ENCODE measurements at places on chromosomes 12 and 14.
A peak's percentile ranks its signal among the peaks of the same experiment; 100 is the strongest.

GRCh38 chr14:70988452-70988851 is 81.2 kb downstream of the PCNX1 start:
- DNase-seq, result peak; percentile 47

DNA sequence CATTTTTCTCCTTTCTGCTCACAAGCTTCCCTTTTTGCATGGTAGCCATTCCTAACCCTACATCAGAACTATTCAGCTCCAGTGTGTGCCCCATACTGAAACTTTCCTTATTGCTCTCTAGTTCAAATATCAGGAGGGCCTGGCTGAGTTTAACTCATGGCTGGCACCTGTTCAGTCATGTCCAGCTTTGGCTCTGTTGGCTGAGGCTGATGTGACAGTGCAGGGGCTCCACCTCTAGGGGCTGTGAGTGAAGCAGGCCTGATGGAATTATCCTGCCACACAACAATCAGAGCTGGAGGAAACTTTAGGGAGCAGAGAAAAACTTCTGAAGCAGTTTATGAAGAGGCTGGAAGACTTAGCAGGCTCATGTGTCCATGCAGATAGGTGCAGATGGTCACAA is 8.5 kb downstream of the COQ6 start:
- no peak for DNase-seq

DNA sequence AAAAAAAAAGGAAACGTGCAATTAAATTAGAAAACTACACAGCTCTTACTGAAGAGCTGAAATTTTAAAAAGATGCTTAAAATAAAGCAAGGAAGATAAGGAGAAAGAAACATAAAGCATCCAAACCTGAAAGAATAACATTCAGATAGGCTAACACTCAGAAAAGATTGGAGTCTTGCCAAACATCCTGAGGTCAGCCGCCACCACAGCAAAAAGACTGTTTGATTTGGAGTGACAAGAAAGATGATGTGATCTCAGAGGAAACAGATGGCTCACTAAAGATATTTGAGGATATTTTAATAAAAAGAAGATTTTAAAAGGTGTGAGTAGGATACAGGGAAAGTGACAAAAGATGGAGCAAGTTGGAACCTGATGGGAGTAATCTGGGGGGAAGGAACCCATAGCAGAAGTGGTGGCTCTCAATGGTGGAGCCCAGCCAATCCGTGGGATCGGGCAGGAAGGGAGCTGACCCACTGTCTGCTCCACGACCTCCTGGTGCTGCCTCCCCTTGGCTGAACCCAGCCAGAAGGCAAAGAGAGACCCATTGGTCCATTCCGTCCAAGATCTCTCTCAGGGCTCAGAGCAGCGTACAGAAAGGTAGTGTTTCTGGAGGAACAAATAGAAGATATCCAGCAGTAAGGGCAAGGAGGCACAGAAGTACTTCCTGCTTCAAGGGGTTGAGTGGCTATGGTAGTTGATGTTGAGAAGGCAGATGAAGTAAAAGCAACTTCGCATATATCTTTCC is 469.6 kb downstream of the RGS6 start:
- DNase-seq, result peak; percentile 47

GRCh38 chr12:114764510-114764909 is 80.5 kb upstream of the TBX3 start:
- no peak for DNase-seq

- DNase-seq, result no peak
Observed at GRCh38 chr14:51487848-51488247, 163.9 kb upstream of the FRMD6 start.

- DNase-seq, result no peak
Observed at GRCh38 chr12:78275886-78276285, 445.2 kb downstream of the NAV3 start.

- no peak for DNase-seq
Observed at GRCh38 chr12:93380480-93381121, 2.9 kb downstream of the NUDT4 start.

GRCh38 chr12:45654002-45654665 is 75.4 kb upstream of the ARID2 start:
- no peak for DNase-seq

- no peak for DNase-seq
Observed at GRCh38 chr12:73361864-73362230, 1089.7 kb downstream of the TRHDE start.

GRCh38 chr12:2256915-2257314 is 204.1 kb downstream of the CACNA1C start:
- DNase-seq, result no peak

All from CD4-positive, alpha-beta memory T cell (primary cell).